ENCODE measurements at places on chromosomes 4 and X.

- peak; percentile 18 for DNase-seq
Measured at GRCh38 chrX:3712051-3712869, 1.2 kb downstream of the PRKX start.

- DNase-seq, result no peak
Measured at GRCh38 chr4:186537843-186538521, 17.4 kb downstream of the MTNR1A start.

DNA sequence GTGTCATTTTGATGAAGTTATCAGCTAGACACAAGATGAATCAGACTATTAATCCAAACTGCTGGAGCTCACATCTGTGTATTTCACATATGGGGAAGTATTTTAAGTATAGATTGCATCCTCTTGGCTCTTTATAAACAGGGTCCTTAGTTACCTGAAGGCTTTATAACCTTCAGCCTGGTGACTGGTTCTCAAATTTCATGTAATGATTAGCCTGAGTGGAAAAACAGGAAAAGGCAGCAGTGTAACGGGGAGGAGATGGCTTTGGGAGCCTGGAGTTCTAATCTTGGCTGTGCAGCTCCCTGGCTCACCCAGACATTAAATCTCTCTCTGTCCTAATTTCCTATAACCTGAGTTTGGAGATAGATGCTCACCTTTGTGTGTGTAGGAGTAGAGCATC lies 103.8 kb upstream of the HPF1 start:
- no peak for DNase-seq

DNA sequence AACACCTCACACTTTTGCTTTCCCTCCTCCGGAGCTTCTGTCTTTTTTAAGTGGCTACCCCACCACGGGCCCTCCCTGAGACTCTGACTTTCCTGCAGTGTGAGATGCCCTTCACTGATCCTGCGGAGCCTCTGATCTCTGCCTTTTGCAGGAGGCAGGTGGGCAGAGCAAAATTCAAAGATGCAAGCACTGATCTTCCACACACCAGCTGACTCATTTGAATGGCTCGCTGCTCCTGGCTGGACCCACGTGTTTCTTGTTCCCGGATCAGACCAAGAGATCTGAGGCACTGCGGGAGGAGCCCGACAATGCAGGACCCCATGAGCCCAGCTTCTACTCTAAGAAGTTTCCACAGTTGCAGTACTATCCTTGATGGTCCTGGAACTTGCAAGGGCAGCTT lies 1607.9 kb upstream of the TENM3 start:
- DNase-seq, result no peak

- DNase-seq, result no peak
Measured at GRCh38 chrX:68894513-68895340, 65.9 kb downstream of the EFNB1 start.

DNA sequence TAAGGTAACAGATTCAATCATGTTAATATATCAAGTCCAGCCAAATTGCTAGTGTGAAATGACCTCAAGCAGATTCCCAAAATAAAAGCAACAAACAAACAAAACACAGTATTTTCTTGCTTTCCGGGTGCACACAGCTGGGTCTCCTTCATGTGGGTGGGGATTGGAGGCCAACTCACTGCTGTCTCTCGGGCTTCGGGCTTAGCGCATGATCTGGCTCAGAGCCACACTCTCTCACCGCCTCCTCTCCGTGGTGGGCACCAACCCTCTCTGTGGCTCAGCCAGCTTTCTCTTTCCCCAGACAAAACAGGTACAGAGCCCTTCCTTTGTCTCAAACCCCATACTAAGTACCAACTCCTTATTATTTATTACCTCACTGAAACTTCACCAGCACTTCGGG lies 2.9 kb upstream of the REELD1 start:
- no peak for DNase-seq

DNA sequence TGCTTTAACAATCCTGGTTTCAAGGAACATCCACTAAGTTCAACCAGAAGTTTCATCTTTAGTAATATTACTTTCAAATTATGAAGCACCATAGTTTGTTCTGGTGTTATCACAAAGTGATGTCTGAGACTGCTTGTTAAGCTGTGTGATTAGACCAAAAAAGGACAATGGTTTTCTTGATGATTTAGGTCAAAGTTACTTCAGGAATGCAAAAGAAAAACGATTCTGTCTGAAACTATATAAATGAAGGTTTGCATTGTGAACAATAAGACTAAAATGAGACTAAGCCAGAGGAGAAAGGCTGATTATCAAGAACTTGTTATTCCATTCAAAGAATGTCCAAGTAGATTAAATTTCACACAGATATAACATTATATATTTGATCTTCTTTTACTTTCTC lies 122.4 kb upstream of the ETNPPL start:
- no peak for DNase-seq

- no peak for DNase-seq
Measured at GRCh38 chr4:2893772-2894171, 50.1 kb downstream of the ADD1 start.

DNA sequence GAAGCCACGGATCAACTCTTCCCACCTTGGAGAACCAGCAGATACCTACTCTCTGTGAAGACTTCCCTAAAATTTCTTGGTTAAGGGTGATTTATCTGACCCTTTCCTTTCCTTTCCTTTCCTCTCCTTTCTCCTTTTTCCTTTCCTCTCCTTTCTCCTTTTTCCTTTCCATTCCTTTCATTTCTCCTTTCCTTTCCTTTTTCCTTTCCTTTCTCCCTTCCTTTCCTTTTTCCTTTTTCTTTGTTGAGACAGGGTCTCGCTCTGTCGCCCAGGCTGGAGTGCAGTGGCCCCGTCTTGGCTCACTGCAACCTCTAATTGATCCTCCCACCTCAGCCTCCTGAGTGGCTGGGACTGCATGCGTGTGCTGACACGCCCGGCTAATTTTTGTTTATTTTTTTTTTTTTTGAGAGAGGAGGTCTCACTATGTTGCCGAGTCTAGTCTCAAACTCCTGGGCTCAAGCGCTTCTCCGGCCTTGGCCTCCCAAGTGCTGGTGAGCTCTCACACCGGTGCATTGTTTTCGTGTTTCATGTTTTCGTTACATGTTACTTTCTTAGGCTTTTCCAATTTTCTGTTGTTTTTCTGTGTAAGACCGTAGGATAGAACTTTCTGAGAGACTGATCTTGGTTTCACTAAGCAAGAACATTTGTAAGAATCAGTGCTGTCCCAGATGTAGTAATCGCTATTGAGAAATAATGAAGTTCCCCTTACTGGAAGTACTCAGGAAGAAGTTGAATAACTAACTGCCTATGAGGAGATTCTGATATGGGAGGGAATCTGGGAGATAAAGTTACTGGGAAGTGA lies 2.0 kb downstream of the TMEM165 start:
- no peak for DNase-seq

- no peak for DNase-seq
Measured at GRCh38 chr4:133320576-133321170, 171.6 kb downstream of the PCDH10 start.

DNA sequence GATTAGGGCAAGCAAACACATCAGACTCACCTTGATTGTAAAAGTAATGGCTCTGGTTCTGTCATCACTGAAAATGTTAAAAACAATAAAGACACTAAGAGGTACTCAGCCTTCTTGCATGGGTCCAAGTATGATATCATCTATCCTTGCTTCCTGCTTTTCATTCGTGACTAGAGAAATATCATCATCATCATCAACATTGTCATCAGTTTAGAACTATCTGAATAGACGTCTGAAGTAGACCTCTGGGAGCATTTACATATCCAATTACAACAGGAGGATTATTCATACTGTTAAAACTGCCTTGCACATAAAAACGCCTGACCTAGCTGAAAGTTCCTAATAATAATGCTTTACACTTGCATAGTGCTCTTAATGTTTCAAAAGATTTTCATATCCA lies 9.8 kb upstream of the FRAS1 start:
- no peak for DNase-seq

DNA sequence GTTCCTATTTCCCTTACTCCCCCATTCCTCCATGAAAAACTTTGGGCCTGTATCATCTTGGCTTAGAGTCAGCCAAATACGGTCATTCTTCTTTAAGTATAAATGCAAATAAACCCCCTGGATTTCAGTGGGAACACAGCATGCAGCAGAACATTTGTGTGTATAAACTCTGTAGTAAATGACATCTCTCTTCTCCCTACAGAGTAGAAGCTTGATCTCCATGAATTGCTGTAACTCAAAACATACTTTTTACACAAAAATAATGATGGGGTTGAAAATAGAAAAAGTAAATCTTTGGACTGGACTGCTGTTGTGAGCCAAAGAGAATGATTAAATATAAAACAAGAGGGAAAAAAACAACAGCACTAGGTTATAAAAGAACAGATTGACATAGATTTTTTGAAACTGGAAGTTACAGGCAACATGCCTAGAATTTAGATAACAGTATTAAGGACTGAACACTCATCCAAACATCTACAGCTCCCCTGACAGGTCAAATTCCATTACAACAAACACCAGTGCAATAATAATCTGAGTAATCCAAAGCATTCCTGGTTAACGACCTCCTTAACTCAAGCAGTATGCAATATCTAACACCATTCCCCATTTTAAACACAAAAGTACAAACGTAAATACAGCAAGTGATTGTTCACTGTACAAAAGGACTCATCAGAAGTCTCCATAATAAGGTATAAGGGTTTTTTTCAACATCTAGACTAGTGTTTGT lies 30.7 kb downstream of the TSPAN5 start:
- DNase-seq, result no peak

DNA sequence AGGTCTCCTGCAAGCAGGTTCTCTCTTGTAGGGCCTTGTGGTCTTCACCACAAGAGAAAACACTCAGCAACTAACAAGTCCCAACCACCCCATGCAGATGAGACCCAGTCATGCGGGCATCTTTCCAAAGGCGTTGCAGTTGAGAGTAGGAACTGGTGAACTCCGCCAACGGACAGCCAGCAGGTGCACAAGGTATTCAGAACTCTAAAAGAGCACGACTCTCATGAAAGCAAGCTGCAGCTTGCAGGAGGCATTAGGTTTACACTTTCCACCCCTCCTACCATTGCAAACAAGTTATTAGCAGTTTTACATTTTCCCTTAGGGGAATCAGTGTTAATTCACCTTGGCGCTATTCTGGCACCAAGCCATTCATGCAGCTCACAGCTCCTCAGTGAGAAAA lies 173.4 kb upstream of the KIT start:
- no peak for DNase-seq

DNA sequence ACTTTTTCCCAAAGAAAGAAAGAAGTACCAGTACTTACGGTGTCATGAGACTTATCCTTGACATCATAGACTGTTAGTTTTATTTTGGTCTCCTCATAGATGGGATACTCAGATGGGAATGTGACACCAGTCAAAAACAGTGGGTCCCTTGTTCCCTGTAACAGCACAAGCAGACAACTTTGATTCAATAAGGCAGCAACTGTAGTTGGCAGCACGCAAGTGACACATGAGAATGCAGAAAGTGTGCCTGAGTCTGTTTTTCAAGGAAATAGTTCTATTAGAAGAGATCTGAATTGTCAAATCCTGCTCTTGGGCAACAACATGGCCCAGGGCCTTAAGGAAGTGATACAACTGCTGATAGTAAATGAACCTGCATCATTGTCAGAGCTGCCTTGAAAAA lies 443.2 kb downstream of the INPP4B start:
- no peak for DNase-seq

DNA sequence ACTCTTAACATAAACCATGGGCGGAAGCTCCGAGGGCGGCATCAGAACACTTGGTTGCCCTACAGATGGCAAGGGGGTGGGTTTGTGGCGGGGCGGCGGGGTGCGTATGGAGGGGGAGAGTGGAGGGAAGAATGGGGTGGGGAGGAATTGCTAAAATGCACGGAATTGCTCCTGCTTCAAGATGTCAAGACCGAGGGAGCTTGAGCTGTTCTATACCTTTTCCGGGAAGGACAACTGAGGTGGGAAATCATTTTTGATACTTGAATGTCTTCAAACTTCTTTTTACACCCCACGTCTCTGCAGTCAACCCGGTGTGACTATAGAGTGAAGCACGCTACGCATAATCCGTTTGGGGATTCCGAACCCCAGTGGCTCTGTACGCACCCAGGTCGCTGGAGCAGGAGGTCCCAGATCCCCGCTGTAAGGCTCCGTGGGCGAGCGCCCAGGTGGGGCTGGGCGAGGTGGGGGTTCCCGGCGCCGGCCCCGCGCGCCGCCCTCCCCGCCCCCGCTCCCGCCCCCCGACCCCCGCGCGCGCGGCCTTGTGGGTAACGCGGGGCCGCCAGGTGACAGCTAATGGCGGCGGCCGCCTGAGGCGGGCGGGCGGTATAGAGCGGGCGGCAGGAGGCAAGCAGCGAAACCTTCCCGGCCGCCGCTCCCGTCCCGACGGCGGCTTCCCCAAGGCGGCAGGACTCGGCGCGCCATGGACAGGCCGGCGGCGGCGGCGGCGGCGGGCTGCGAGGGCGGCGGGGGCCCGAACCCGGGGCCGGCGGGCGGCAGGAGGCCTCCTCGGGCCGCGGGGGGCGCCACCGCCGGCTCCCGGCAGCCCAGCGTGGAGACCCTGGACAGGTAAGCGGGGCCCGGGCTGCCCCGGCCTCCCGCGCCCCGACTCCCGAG lies at the start of gene MTMR1:
TSS of gene MTMR1 (plus strand) at position 566 of the 894 bp plus-strand sequence. CDS start at position 701, 135 bp downstream.
- DNase-seq, result peak; percentile 14

GRCh38 chr4:62324215-62324614 lies 1124.1 kb downstream of the ADGRL3 start:
- DNase-seq, result no peak

- no peak for DNase-seq
Measured at GRCh38 chr4:114497116-114497515, 101.5 kb upstream of the UGT8 start.

DNA sequence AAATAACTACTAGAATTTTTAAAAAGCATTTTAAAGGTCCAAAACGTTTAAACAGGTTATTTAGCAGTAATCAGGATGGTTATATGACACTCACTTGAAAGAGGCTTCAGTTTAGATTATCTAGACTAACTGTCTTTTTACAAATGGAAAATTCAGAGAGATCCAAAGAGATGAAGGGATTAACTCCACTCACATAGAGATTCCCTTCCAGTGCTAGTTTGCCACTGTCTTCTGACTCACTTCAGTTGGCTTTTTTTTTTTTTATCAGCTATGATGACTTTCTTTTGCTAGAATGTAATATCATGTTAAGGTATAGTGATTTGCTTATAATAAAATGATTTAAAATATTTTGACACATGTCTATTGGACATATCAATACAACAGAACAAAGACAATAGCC lies 43.8 kb downstream of the GALNT7 start:
- DNase-seq, result no peak

- DNase-seq, result no peak
Measured at GRCh38 chr4:3851211-3851610, 85.0 kb downstream of the ADRA2C start.
